ENCODE measurements at places on chromosomes 5 and 9.
A peak's percentile ranks its signal among the peaks of the same experiment; 100 is the strongest.

DNA sequence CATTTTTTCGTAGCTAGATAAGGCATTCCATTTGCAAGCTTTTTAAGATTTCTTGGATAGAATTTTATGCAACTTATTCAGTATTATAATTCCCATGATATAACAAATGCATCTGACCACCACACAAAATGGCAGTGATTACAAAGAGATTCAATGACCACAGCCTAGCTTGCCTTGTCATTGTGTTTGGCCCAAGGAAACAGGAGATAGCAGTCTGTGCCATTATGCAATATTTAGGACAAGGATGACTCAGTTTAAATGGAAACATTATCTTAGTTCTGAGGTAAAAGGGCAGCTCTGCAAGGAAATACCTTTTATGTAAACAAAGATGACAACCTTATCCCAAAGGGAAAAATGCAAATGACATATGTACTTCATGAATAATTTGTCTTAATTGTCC, 89.8 kb downstream of the NUDT12 start:
- peaks cover 11% of the 10 kb centered on the region for H3K4me1 ChIP-seq
- no peak overlapping the region for H3K27ac ChIP-seq
- no peaks in the 10 kb centered on the region for H3K36me3 ChIP-seq
- H3K4me3 ChIP-seq: no peak overlapping the region
- no peaks in the 10 kb centered on the region for H3K27me3 ChIP-seq
- DNase-seq: peak; percentile 76

GRCh38 chr5:73591102-73591695, 25.7 kb downstream of the UTP15 start:
- no peaks in the 10 kb centered on the region for H3K36me3 ChIP-seq
- no peaks in the 10 kb centered on the region for H3K27me3 ChIP-seq
- H3K4me1 ChIP-seq: no peaks in the 10 kb centered on the region
- no peak overlapping the region for H3K27ac ChIP-seq
- no peak overlapping the region for H3K4me3 ChIP-seq

DNA sequence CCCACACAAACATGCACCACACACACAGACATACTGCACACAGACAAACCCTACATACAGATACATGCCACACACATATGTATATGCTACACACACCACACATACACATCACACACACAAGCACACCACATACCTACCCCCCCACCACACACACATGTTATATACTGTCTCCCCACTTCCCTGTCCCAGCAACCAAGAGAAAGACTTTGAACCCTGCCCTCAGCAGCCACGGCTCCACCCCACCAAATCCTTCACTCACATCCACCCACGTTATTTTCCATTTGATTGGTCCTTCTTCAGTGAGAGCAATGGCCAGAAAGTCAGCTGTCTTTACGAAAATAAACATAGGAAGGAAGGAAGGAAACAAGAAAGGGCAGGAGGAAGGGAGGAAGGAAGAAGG, 479.8 kb downstream of the DIRAS2 start:
- no peak for DNase-seq
- H3K27me3 ChIP-seq: no peaks in the 10 kb centered on the region
- H3K27ac ChIP-seq: no peak overlapping the region
- no peaks in the 10 kb centered on the region for H3K36me3 ChIP-seq

DNA sequence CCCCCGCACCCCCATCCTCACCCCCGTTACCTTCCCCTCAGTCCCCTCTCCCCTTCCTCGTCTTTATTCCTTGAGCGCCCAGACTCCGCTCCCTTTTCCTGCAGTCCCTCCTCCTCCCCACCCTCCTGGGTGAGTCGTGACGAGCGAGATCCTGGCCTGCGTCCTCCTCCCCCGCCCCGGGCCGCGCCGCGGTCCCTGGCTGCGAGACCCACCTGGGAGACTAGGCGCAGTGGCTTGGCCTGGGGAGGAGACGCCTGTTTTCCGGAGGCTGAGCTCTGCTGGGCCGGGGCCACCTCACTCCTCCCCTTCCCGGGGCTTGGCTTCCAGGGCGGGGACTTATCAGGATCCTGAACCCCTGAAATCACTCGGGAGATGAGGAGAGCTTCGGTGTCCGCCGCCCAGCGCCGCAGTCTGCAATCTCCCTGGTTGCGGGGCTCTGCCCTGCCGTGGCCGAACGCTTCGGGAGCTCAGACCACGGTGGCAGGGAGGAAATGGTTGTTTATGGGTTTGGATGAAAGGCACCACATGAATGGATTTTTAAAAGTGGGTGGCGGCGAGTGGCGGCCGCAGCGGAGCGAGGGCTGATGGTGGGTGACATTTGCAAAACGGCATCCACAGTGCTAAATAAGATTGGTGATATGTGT, 984 bp downstream of the STXBP1 start:
- DNase-seq: peak; percentile 39
- H3K27ac ChIP-seq: no peak overlapping the region
- no peaks in the 10 kb centered on the region for H3K36me3 ChIP-seq
- peaks cover 9% of the 10 kb centered on the region for H3K4me1 ChIP-seq
- no peaks in the 10 kb centered on the region for H3K27me3 ChIP-seq
- peak overlapping the region; percentile 62 for H3K4me3 ChIP-seq

DNA sequence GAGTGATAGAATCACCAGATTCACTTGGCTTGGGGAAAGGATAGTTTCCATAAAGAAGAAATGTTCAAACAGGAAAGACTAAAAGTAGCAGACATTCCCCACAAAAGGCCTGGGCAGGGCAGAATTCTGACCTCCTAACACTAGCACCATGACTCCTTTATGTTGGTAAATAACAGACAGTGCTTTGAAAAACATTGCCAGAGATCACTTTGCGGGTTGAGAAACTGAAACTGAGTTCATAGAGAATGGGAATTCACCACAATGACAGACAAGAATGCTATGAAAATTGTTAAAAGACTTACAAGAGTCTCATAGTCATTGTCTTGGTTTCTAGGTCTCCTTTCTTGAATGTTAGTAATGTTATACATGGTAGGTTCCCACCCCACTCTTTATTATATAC, 172.5 kb upstream of the GLRA1 start:
- H3K4me1 ChIP-seq: no peaks in the 10 kb centered on the region
- no peak for DNase-seq
- H3K27me3 ChIP-seq: no peaks in the 10 kb centered on the region
- no peak overlapping the region for H3K4me3 ChIP-seq
- no peak overlapping the region for H3K27ac ChIP-seq

- peaks cover 2% of the 10 kb centered on the region for H3K36me3 ChIP-seq
- H3K27ac ChIP-seq: no peak overlapping the region
- peaks cover 12% of the 10 kb centered on the region for H3K4me1 ChIP-seq
- no peaks in the 10 kb centered on the region for H3K27me3 ChIP-seq
- H3K4me3 ChIP-seq: no peak overlapping the region
- no peak for DNase-seq
Observed at GRCh38 chr9:112034216-112034611, 137.6 kb downstream of the UGCG start.

DNA sequence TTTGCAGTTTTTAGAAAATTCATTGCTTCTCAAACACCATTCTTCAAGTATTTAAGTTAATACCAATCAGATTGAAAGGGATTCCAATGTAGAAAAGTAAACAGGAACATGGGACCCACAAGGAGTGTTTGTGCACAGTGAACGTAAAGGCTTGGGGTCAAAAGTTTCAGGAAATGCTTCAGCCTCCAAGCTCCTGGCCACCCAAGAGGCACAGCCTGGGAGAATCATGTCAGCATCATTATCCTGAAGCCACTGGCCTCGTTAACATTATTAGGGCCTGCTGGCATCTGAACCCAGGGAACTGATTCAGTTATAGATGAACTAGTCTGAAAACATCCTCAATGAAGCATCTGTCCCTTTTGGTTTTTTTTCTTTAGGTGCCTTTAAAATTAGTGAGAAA, 122.9 kb downstream of the NXNL2 start:
- no peaks in the 10 kb centered on the region for H3K27me3 ChIP-seq
- H3K36me3 ChIP-seq: no peaks in the 10 kb centered on the region
- H3K4me1 ChIP-seq: no peaks in the 10 kb centered on the region

DNA sequence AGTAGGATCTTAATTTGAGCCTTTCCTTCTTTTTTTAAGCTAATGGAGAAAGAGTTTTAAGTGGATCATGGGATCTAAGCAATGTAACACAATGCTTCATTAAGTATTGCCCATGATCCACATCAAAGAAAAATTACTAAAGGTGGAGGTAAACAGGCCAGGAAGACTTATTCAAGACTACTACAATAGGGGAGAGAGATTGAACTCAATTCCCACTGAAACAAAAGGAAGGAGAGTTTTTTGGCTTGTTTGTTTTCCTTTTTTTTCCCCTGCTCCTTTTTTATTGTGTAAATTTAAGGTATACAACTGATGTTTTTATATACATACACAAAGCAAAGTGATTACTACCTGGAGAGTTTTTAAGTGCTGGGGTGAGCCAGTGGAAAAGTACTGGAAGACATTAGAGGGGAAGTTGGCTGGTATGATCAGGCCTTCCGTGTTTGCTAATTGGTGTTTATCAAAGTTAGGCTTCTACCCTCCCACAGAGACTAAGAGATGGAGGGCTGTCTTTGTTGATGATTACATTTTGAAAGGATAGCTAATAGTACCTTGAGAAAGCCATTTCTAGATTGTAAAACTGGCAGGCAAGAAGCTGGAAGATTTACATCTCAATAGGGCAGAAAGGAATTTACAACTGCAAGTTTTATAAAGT, 262.7 kb downstream of the CHSY3 start:
- no peaks in the 10 kb centered on the region for H3K36me3 ChIP-seq
- H3K4me3 ChIP-seq: no peak overlapping the region
- H3K27me3 ChIP-seq: no peaks in the 10 kb centered on the region
- no peak overlapping the region for H3K27ac ChIP-seq
- no peaks in the 10 kb centered on the region for H3K4me1 ChIP-seq

- H3K36me3 ChIP-seq: no peaks in the 10 kb centered on the region
- peak; percentile 70 for DNase-seq
- no peak overlapping the region for H3K27ac ChIP-seq
- H3K4me1 ChIP-seq: no peaks in the 10 kb centered on the region
Observed at GRCh38 chr5:131521252-131521651, 113.8 kb downstream of the RAPGEF6 start.

DNA sequence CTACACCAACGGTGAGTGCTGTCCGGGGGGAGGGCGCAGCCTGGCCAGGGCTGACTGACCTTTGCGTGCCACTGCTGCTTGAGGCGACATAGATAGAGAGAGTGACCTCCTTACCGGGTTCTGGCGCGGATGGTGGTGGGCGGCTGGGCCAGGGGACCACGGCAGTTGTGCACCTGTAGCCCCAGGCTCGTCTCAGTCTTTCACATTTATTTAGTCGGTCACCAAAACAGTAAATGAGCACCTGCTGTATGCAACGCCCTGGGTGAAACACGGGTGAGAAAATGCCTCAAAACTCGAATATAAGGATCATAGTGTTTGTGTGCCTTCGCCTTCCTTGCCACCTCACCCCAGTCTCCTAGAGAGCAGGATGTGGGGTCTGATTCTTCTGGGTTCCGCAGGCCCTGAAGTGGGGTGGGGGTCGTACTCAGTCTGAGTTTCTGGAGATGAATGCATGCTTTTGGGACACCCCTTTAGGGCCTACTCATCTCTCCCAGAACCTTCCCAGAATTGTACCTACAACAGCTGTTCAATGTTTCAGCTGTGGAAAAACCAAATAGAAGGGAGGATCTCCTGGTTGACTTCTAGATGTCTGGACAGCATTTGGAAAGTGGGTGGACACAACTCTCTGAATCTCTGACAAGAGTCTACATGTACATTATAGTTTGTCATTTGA, 714 bp downstream of the SEC24A start:
- peak overlapping the region; percentile 92 for H3K27ac ChIP-seq
- H3K27me3 ChIP-seq: no peaks in the 10 kb centered on the region
- DNase-seq: no peak
- H3K4me1 ChIP-seq: no peaks in the 10 kb centered on the region
- peak overlapping the region; percentile 98 for H3K4me3 ChIP-seq

- H3K4me1 ChIP-seq: no peaks in the 10 kb centered on the region
- no peaks in the 10 kb centered on the region for H3K36me3 ChIP-seq
- no peak overlapping the region for H3K4me3 ChIP-seq
- no peaks in the 10 kb centered on the region for H3K27me3 ChIP-seq
- no peak for DNase-seq
- H3K27ac ChIP-seq: no peak overlapping the region
Observed at GRCh38 chr9:127020036-127020801, 102.2 kb downstream of the ANGPTL2 start.

DNA sequence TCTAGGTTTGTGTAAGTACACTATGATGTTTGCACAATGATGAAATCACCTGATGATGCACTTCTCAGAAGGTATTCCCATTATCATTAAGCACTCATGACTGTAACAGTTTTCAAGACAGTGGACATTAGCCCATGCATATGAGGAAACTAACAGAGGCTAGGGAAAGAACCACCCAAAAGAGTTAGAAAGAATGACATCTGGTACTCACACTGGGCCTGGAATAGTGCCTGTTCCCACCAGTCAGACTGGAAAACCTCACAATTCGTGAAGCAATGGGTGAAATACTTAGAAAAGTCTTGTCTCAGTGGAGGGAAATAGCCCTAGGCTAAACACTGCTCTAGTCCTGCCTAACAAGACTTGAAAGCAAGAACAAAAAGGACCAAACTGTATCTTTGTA, 117.4 kb upstream of the GDNF start:
- H3K27me3 ChIP-seq: no peaks in the 10 kb centered on the region
- H3K36me3 ChIP-seq: no peaks in the 10 kb centered on the region

DNA sequence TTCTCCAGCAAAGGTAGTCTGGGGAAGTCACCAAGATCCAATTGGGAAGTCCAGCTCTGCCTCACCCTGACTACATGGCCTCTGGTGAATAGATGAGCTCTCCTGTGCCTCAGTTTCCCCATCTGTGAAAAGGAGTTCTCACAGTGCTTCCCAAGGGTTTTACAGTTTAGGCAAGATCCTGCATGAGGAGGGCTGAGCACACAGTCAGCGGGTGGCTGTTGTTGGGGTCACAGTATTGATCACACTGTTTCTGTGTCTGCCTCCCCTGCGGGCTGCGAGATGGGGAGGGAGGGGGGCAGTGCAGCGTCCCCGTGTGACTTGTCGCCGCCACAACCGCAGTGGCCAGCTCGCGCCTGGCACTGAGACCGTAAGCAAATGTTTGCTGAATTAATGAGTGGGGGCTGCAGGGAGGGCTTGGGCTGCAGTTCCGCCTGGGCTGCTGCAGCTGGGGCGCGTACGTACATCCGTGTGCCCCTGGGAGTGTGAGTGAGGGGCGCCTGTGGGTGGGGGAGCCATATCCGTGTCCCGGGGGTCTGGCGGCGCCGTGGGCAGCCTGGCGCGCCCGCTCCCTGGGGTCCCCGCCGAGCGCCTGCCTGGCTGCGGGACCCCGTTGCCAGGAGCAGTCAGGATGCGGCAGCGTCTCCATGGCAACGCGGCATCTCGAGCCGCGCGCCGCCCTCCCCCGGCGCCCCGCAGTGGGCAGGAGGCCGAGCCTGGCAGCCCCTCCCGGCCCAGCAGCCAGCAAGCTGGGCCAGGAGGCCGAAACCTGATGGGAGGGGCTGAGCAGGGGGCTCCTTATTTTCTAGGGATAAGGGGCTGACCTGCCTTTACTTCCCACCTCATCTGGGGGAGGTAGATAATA, 31.4 kb upstream of the PSD2 start:
- no peaks in the 10 kb centered on the region for H3K36me3 ChIP-seq
- peaks cover 14% of the 10 kb centered on the region for H3K4me1 ChIP-seq
- no peak overlapping the region for H3K27ac ChIP-seq
- no peak overlapping the region for H3K4me3 ChIP-seq
- H3K27me3 ChIP-seq: peaks cover 13% of the 10 kb centered on the region

DNA sequence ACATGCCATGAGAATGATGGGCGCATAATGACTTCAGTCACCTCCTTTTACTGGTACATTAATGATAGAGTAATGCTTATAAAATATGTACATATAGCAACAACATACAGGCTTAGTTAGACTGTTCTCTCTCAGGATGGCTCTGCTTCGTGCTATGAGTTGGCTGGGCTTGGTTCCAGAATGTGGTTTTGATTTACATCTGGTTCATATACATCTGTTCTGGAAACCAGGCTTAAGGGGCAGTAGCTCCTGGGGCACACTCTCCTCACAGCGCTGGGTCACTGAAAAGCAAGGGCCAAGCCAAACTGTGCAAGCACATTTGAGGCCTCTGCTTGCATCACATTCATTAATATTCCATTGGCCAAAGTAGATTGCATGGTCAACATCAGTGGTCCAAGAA, 44.9 kb downstream of the PCSK1 start:
- DNase-seq: no peak
- H3K4me1 ChIP-seq: no peaks in the 10 kb centered on the region
- H3K27me3 ChIP-seq: no peaks in the 10 kb centered on the region

All from trophoblast cell (in vitro differentiated cells and primary cell).